ENCODE measurements at places on chromosomes 4 and X.

DNA sequence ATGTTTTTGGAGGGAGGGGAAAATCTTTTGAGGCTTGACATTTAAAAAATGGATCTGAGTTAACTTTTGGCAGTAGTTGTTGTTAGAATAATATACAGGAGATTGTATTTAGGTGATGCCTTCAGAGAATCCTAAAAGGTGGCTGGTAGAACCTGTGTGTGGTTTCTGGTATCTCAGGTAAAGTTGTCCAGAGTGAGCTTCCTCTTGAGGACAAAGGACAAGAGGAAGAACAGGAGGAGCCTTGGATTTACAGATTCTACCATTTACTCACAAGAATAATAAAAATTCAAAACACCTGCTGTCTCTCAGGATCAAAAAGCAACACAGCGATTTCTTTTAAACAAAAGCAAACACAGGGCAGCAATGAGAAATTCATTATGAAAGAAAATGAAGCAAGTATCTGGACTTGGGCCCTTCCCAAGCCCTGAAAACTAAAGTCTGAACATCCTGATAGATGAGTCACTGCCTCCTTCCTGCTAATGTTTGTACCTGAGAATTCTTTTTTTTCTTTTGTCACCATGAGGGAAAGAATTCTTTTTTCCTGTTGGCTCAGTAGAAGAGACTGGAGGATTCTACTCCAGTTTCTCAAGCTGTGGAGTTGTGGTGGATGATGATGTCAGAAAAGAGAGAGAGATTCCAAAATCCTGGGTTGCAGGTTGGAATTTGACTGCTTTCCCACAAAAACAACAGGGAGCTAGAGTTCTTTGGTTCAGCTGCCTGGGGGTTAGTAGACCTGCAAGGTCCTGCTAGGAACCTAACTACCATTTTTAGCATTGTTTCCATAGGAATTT, 31.5 kb upstream of the RAPGEF2 start:
- no peak for DNase-seq

DNA sequence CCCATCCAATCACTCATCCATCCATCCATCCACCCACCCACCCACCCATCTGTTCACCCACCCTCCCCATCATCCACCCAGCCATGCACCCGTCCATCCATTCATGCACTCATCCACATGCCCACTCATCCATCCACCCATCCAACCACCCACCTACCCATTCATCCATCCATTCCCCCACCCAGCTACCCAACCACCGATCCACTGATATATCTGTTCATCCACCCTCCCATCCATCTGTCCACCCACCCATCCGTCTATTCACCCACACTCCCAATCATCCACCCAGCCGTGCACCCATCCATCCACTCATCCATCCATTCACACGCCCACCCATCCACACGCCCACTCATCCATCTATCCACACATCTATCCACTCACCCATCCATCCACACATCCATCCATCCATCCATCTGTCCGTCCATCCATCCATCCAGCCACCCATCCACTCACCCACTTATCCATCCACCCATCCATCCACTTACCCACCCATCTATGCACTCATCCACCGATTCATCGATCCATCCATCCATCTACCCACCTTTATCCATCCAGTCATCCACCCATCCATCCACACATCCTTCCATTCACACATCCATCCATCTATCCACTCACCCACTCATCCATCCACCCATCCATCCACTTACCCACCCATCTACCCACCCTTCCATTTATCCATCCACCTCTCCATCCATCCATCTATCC, 28.4 kb downstream of the ASMTL start:
- DNase-seq: no peak

GRCh38 chrX:46327566-46328115, 217.6 kb downstream of the ZNF674 start:
- DNase-seq: no peak

GRCh38 chrX:100373673-100374072, 36.4 kb downstream of the PCDH19 start:
- DNase-seq: no peak

DNA sequence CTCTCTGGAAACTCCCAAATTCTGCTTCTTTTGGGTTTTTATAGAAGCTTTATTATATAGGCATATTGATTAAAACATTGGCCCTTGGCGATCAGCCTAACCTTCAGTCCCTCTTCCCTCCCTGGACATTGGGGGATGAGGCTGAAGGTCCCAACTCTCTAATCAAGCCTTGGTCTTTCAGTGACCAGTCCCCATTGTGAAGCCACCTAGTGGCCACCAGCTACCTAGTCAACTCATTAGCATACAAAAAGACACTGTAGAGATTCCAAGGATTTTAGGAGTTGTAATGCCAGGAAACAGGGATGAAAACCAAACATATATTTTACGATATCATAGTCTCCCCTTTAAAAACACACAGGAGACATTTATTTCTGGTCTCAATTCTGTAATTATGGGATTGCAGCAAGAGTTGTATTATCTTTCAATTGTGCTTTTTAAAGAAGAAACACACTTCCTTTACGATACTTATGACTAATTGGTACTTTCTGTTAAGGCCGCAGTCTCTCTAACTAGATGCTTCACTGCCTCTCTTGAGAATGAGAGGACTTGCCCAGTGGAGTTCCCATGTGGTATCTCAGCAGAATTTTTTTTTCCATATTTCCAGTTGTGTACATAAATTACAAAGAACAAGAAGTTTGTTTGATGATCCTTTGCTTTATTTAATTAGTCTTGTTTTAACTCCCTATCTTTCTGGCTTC, 58.2 kb downstream of the WDR17 start:
- DNase-seq: no peak

- DNase-seq: no peak
Measured at GRCh38 chr4:26008737-26009136, 94.7 kb downstream of the SMIM20 start.

DNA sequence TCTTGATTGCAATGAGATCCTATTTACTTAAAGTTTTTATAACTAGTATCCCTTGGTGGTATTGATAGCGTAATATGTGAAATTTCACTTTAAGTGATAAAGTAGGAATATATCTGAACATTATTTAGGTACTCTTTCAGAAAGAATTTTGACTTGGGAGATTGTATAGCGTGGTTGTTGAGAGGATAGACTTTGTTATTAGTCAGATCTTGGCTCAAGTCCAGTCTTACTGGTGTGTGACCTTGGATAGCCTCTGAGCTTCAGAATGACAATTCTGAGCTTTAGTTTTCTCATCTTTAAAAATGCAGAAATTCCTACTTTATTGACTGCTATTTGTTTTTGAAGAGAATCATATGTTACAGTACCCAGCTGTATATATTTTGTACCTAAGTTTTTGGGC, 32.6 kb downstream of the DCK start:
- DNase-seq: no peak

DNA sequence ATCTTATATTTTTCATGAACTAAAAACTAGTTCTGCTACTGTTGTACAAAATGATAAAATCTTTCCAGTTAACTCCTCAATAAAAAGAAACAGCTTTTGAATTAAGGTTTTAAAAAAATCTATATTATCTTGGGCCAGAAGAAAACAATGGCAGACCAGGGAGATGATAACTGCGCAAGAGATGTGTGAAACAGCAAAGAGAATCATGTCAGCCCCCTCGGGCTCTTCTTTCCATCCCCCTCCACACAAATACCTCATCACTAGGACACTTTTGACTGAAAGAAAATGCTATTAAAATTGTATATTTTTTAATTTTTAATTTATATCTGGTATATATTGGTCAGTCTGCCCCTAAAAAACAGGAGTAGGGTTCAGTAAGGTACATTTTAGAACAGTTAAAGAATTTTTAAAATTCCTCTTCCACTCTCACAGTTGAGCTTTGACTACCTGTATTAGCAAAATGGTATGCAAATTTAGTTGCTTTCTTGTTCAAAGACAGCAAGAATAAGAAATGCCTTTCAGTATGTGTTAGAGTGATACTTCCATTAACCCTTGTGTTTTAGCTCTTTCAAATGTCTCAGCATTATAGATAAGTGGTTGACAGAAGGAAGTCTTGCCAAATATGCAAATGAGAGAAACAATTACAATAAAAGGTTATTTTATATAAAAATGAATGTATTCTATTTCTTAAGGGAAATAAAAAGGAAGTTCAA, 36.4 kb upstream of the LCORL start:
- DNase-seq: no peak

DNA sequence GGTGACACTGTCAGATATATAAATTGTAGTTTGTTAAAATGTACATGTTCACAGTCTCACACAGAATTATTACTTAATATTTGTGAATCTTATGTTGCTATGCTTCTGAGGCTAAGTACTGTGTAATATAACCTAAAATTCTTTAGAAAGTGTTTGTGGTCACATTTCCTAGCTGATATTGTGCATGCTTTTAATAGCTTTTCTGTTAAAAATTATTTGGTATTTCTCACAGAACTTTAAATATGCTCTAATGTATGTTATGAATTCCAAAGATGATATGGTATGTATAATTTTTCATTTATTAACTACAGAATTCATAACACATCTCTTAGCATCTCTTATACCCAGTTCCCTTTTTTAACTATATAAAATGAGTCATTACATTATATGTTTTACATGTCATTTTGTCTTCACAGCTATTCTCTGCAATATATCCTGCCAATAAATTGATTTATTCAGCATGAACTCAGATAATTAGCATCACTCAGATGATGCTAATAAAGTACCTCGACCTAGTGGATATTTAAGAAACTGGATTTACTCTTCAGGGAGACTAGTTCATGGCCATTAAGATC, 9.3 kb downstream of the PTPN13 start:
- no peak for DNase-seq

- DNase-seq: no peak
Measured at GRCh38 chr4:83329521-83330110, 5.0 kb downstream of the HPSE start.

DNA sequence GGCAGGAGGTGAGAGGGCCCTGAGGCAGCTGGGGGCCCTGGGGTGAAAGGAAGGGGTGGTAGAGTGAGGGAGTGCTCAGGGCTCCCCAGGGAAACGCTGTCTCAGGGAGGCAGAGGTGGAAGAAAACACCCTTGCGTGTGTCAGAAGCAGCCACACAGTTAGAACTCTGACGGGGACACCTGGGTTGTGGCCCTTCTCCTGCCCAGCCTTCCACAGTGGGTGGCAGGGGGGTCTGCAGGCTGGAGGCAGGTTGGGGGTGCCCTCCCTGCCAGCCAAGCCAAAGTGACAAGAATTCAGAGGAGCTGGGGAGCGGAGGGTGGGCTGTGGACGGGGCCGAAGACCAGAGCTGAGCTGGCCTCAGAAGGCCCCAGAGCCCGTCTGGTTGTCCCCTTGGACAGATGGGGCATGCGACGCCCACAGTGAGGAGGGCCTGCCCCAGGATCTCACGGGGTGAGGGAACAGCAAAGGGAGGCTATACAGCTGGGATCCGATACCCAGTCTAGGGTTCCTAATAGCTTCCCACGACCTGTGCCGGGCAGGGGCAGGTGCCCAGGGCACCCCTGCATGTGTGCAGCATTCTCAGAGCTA, 105.2 kb upstream of the ADRA2C start:
- DNase-seq: no peak

- no peak for DNase-seq
Measured at GRCh38 chrX:10259716-10260115, 102.9 kb downstream of the CLCN4 start.

- DNase-seq: no peak
Measured at GRCh38 chr4:3389233-3390215, 52.2 kb upstream of the HGFAC start.

All from stimulated activated CD8-positive, alpha-beta memory T cell treated with anti-CD3 and anti-CD28 coated beads, Interleukin-7, amount 100 ng/mL, for 4 hours (primary cell).